Esophagus mucosa (tissue), 1 donor: ENCODE measurements at places on chromosomes 1 and 21.

DNA sequence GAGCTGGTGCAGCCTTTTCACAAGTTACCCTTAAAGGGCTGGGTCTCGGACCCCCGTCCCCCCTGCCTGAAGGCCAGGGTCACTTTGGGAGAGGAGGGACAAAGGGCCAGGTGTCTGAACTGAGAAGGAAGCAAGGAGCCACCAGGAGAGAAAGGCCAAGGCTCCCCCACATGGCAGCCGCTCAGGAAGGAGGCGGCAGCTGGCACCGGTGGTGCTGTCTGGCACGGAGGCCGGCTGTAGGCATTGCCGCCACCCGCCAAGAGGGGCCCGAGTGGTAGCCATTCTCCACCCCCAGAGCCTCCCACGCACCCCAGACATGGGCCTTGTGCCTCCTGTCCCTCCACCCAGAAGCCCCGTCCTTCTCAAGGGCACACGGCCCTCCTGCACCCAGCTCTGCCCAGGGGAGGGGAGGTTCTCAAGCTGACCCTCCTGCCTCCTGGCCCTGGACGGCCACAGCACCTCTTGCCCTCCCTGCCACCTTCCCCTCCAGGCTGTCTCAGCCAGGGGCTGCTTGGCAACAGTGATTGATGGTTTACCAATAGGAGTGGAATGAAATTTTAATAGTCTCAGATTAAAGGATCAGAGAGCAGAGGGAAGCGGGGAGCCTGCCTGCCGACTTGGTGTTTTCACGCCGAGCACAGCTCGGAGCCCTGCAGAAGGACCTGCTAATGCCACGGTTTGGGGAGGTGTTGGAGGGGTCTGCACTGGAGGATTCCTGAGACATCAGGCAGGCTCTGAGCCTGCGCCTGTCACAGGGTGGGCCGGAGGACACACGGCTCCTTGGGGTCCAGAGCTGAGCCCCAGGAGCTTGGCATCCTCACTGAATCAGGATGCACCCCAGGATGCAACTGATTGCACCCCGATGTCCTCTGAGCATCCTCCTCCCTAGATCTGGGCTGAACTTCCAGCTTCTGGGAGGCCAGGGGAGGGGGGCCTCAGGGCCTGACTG is 211.9 kb upstream of the VAMP3 start:
- no peak for ATAC-seq

DNA sequence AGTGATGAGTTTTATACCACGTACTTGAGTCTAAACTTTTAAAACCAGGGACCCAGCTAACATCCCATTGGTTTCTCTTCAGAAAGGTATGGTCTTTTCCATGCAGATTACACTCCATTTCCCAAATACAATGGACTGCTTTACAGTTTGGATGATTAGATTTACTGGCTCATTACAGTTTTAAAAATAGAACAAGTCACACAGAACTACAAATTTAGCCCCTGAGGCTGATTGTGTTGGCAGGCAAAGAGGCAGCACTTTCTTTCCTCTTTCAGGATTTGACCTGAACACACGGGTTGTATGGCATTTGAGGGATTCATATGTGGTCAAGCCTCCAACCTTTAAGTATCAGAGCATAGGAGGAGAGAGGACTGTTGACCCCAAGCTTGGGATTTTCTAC is 21.8 kb upstream of the VTCN1 start:
- no peak for ATAC-seq

GRCh38 chr1:46615735-46616134 is 876 bp downstream of the MOB3C start:
- ATAC-seq: no peak

DNA sequence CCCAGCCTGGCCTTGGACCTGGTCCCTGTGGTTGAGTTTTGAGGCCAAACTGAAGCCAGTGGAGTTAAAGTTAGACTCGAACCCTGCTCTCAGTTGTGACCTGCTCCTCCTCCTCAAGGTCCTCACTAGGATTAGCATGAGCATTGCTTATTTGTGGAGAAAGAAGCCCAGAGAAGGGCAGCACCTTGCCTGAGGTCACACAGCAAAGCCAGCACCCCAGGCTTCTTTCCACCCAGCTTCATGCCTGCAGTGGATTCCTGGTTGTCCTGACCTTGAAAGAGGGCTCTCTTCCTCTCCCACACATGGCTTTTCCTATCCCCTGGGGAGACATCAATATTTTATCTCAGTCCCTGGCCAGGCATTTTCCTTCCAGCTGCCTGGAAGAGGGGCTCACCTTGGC is 2.8 kb downstream of the LDLRAP1 start:
- ATAC-seq: no peak
